Naive B cell (primary cell): ENCODE measurements at places on chromosomes 4 and X.

DNA sequence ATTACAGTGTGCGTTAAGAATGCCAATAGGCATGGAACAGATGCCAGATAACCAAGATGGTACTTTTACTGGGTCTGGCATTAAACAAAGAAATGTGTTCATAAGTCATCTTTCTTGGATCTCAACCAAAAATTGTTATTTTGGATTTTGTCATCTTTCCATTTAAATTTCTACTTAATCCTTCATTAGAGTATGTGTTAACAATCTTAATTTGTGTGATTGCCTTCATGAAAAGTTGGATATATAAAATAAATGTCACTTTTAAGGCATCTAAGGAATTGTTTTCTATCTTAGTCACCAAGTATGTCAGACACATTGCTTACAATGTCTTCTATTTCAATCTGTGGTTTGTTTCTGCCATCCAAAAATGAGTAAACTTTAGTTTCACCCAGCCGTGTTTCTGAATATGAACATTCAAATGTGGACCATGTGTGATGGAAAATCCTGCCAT lies 87.5 kb downstream of the PALLD start:
- no peaks in the 10 kb centered on the region for H3K4me1 ChIP-seq
- H3K36me3 ChIP-seq: no peaks in the 10 kb centered on the region
- H3K27me3 ChIP-seq: peaks cover 13% of the 10 kb centered on the region

GRCh38 chrX:37662181-37662580 lies 23.4 kb upstream of the XK start:
- H3K4me3 ChIP-seq: no peak overlapping the region
- no peaks in the 10 kb centered on the region for H3K36me3 ChIP-seq
- H3K4me1 ChIP-seq: no peaks in the 10 kb centered on the region
- H3K27ac ChIP-seq: no peak overlapping the region
- no peaks in the 10 kb centered on the region for H3K27me3 ChIP-seq

DNA sequence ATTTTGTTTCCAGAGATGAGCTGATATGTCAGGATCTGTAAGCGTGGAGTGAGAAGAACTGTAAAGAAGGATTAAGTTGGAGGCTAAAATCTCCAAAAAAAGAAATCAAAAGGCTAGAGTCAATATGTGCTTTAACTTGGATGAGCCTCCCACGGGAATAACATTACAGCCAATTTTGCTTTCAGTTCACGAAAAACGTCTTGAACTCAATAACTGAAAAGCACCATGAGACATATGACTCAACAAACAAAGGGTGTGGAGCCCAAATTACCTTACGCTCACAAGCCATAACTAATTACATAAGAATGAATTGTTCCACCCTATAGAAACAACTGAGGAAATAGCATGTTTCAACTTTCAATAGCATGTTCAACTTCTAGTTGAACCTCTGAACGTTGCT lies 22.3 kb downstream of the TMPRSS11D start:
- DNase-seq: no peak
- H3K4me1 ChIP-seq: no peaks in the 10 kb centered on the region
- peaks cover 7% of the 10 kb centered on the region for H3K27me3 ChIP-seq
- no peak overlapping the region for H3K27ac ChIP-seq

DNA sequence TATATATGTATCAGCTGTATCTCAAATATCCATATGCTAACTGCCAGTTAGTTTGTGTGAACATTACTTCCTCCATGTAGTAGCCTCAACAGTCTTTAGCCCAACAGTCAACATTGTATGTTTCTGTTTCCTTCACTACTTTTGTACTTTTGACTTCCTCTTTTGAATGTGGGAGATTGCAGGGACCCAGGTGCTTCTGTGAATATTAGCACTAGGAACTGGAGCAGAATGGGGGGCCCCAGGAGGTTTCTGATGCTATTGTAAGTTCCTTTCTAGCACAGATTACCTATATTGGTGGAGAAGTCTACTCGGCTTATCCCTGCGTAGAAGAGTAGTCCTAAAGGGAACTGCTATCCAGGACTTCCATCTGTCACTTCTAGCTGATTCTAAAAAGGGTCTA lies 2.3 kb downstream of the PLAC8 start:
- DNase-seq: peak; percentile 85
- H3K4me1 ChIP-seq: peaks cover 38% of the 10 kb centered on the region
- no peaks in the 10 kb centered on the region for H3K27me3 ChIP-seq
- H3K27ac ChIP-seq: peak overlapping the region; percentile 96

- H3K27ac ChIP-seq: no peak overlapping the region
- no peak overlapping the region for H3K4me3 ChIP-seq
- H3K27me3 ChIP-seq: no peaks in the 10 kb centered on the region
- H3K4me1 ChIP-seq: no peaks in the 10 kb centered on the region
- DNase-seq: no peak
Observed at GRCh38 chr4:182655340-182655739, 261.8 kb downstream of the DCTD start.

DNA sequence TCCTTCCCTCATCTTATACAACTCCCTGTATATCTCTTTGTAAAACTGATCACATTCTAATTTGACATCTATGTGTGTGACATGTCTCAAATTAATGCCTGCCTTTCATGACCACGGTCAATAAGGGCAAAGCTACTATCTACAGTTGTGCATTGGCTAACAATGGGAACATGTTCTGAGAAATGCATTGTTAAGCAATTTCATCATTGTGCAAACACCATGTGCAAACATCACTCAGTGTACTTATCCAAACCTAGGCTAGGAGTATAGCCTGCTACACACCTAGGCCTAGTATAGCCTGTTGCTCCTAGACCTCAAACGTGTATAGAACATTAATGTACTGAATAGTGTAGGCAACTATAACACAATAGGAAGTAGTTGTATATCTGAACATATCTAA lies 95.0 kb downstream of the BANK1 start:
- no peaks in the 10 kb centered on the region for H3K27me3 ChIP-seq
- peak overlapping the region; percentile 87 for H3K27ac ChIP-seq
- no peak overlapping the region for H3K4me3 ChIP-seq
- H3K36me3 ChIP-seq: peaks cover 75% of the 10 kb centered on the region
- peaks cover 33% of the 10 kb centered on the region for H3K4me1 ChIP-seq

DNA sequence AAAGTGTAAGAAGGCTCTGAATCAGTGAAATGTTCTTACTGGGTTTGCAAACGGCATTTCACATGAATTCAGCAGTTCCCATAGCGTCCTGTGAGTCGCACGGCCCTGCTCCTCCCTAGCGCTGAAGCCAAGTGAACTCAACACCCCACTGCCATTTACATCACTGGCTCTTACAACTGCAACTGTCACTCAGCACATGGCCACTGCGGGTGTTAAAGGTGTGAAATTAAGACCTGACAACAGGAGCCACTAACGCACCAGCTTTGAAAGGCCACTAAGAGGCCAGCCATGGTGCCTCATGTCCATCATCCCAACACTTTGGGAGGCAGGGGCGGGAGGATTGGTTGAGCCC lies 31.7 kb downstream of the RNF212 start:
- peak overlapping the region; percentile 5 for H3K4me3 ChIP-seq
- no peak for DNase-seq
- peaks cover 57% of the 10 kb centered on the region for H3K27me3 ChIP-seq
- no peaks in the 10 kb centered on the region for H3K36me3 ChIP-seq
